ENCODE measurements at places on chromosomes 1 and 21.

- DNase-seq = no peak
These were observed 21.8 kb downstream of the PROX1 start for GRCh38 chr1:214009423-214010196.

GRCh38 chr1:221704306-221704705 is 37.6 kb downstream of the DUSP10 start:
- no peak for DNase-seq

DNA sequence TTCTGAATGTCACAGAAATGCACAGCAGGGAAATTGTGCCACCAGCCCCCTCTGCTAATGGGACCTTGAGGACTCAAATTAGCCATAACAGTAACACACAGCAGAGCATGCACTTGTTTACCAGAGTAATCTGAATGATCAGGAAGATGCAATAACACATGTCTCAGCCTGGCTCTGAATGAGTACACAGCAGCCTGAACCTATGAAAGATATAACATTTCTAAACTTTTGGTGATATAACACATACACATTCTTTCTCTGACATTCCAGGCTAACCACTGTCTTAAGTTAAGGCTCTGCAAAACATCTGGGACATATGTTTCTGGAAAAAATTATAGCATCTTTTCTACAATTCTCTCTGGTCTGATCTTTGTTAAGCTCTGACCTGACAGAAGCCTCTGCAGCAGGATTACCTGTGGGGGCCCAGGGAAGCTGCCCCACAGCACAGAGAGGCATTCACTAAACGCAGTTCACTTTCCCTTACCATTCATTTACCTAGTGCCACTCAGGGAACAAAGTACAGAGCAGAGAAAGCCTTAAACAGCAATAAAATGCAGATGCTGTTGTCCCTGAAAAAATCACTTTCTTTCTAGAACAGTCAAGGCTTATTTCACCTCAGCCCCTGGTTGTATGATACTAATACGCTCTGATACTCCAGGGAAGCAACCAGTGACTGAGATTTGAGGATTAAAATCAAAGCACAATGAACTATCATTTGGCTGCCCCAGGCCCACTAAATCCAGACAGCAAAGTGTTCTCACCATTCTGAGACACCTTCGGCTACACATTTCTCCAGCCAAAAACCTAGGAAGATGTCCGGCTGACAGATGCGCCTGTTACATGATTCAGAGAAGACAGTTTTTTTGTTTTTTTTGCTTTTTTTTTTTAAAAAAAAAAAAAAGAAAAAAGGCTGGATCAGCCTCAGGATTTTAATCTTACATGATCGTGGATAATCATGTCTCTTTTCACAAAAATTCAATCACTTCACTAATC is 54.0 kb upstream of the CNN3 start:
- DNase-seq = no peak

DNA sequence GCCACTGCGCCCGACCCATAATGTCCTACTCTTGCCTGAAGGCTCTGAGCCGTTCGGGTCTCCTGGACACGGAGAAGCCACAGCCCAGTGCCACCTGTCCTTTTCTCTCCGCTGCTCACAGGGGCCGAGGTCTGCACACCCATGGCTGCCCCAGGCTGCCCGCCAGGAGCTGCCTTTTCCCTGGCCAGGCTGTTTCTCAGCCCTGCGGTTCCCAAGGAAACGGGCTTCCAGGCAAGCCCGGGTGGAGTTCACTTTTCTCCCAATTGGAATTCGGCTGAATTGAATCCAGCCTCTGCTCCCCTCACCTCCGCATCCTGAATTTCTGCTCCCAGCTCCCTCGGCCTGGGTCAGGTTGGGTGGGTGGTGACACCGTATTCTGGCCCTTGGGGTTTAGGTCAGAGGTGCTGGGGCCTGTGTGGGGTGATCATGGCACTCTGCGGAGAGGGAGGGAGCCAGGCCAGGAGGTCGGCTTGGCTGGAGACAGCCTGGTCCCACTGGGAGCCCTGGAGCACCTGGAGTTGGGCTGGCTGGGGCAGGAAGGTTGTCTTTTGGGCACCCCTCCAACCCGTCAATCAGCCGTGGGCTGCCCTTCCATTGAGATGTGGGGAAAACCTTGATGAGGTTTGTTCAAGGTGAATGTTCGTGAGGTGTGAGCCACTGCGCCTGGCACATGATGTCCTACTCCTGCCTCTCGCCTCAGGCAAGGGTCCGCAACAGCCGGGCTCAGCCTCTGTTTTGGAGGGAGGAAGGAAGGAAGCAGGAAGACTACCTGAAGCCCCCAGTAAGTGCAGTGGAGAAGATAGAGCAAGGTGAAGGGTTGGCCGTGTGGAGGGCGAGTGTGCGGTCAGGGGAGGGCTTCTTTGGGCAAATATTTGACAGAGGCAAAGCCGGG is 25.1 kb downstream of the RRP1 start:
- DNase-seq = no peak

DNA sequence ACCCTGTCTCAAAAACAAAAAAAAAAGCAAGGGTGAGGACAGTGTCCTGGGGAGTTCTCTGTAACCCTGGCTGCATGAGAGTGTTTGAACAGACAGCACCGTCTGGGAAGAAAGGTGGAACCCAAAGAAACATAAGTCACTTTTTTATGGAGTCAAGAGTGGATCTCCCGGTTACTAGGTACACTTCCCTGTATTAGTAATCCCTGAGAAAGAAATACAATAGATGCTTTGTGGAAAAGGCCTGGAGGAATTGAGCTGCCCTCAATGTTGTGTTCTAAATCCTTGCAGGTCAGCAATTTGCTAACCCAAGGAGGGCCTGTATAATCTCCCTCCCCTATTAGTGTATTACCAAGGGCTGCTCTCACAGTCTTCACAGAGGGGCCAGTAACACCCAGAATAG is 16.6 kb downstream of the DEGS1 start:
- no peak for DNase-seq

DNA sequence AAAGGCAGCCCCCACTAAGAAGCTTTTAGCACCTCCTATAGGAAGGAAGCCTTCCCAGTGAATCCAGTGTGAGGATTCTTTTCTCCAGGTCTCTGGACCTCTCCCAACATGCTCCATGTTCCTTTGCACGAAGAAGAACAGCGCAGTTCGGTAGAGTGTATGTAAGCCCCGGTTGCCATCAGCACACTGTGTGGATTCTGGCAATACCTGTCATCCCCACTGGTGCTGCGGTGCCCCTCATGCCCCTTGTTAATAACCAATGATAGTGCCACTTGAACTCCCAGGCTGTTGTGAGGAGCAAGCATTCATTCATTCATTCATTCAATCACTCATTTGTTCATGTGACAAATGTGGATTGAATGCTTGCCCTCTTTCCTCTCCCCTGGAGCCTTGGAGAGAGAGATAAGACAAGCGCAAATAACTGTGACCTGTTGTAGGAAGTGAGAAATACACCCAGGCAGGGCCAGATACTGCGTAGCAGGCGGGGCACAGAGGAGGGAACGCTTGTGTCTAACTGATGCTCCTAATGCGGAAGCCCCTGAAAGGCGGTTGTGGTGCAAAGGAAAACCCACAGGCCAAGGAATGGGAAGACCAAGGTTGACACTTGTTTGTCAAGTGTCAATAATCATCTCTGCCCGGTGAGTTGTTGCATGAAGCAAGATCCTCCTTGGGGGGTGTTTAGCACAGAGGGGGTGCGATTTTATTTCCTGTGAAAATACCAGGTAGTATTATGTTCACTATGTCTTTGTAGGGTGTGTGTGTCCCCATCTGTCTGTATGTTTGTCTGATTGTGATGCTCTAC is 9.8 kb downstream of the LGR6 start:
- DNase-seq = no peak

DNA sequence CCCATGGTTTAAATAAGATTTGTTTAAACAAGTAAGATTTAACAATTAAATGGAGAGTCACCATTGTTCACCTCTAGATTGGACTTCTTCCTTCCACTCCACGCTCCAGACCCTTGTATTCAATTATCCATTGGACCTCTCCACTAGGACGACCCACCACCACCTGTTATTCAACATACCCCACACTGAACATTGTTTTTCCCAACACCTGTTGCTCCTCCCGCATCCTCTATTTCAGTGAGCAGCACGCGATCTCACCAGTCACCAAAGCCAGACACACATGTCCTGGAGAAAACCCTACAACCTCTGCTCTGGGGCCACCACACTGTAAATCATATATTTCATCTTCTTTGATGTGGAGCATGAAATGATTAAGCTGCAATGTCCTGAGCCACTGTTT is 28.6 kb downstream of the ATP8B2 start:
- DNase-seq = no peak

- DNase-seq = no peak
These were observed 119.3 kb upstream of the ATP1A1 start for GRCh38 chr1:116253566-116254382.
